ENCODE measurements at places on chromosomes 5 and 9. TPM values are rescaled to one million over a fixed set of nuclear protein-coding genes. Genes with fewer than 3 reads are reported as not detected.
A peak's percentile ranks its signal among the peaks of the same experiment; 100 is the strongest.

GRCh38 chr5:393846-394275, 49.1 kb upstream of the EXOC3 start:
- no peak for DNase-seq

DNA sequence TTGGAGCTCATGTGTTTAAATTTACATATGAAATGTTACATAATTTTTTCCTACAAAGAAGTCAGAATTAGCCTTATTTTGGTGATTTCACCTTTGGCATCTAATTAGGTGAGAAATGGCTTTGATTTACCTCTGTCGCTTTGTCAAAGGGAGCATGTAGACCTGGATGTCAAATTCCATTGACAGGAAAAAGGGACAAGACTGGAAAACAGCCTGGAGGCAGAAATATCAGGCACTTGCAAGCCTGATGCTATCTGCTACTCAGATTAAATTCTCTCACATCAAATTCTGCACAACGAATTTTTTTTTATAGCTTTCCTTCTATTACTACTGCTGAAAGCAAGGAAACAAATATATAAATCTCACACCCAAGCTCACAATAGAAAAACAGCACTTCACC, 54.1 kb upstream of the CTNND2 start:
- DNase-seq: no peak

DNA sequence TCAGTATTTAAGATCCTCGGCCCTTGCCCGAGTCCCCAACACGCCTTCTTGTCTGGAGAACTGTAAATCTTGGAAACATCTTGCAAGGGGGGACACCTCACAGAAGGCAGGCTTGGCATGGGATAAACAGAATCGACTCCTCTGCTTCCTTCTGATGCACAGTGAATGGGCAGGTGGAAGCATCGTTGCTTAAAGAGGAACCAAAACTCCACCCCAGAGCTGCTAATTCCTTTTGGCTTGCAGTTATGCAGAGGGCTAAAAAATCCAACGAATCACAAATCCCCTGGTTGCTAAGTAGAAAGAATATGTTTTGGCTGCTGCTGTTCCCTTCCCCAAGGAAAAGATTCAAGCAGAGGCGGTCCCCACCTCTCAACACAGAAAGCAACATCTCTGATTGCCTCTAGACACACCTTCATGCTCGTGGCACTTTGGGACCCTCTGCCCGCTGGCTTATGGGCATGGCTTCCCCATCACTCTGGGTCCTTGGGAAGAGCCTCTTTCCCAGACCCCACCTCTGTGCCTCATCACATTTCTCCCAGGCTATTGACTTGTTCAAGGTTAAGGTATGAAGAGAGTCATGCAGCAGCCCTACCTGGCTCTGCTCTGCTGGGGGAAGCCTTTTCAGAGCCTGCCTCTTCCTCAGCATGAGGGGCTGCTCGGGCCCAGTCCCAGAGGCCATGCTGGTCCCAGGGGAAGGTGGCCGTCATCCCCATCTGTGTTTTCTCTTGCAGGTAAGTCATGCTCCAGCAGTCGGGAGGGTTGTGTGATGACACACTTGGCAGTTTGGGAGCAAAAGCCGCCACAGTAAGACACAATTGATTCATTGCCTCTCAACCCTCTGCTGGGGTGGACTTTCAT, 137.1 kb downstream of the KCNIP1 start:
- no peak for DNase-seq

SUSD3 gene
- total RNA-seq: 3.1 TPM

- no peak for DNase-seq
These were observed 730.1 kb downstream of the NR2F1-AS1 start for GRCh38 chr5:92850886-92851285.

- no peak for DNase-seq
These were observed 28.0 kb upstream of the CCNG1 start for GRCh38 chr5:163409384-163409783.

DNA sequence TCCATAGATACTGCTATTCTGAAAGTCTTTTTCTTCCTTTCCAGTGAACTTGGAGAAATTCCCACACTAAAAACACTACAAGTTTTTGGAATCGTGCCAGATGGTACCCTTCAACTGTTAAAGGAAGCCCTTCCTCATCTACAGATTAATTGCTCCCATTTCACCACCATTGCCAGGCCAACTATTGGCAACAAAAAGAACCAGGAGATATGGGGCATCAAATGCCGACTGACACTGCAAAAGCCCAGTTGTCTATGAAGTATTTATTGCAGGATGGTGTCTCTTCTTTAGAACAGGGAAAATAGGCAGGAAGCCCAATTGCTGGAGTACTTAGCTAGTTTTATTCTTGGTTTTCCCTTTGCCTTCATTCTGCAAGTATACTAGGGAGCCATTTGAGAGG, 29.9 kb downstream of the SKP2 start:
- DNase-seq: no peak

DNA sequence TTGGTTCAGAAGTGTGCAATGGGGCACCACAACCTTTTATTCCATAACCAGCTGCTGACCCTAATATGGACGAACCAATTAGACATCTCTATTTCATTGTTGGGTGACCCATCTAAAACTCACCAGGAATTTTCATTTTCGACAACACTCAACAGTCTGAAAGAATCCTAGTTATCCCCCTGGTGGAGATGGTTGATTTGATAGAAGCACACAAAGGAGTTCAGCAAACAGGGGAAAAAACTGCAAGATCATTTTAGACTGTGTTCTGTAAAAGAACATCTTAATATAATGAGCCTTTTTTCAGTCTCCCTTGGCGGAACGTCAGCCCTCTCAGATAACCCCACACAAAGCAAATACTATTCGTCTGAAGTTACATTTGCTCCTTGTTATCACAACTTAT, 367.4 kb downstream of the KIAA0825 start:
- DNase-seq: no peak

DNA sequence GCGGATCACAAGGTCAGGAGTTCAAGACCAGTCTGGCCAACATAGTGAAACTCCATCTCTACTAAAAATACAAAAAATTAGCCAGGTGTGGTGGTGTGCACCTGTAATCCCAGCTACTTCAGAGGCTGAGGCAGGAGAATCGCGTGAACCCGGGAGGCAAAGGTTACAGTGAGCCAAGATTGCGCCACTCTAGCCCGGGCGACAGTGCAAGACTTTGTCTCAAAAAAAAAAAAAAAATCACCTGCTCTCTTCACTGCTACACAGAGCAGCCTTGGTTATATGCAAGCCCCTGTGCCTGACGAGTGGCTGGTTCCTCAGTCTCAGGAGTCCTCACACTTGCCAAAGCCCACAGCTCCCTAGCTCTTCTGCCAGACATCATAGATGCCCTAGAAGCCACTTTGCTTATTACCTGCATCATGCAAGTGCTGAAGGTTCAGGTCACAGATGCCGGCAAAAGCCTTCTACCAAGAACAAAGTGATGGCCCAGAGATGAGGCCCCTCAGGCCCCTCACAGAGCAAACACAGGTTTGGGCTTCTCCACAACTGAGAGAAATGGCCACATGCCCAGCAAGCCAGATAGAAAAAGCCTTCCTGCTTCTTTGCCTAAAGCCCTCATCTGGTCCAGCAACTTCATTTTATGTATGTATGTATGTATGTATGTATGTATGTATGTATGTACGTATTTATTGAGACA, 176.4 kb downstream of the AUH start:
- DNase-seq: no peak

UBE2B gene
- 69.1 TPM for total RNA-seq

NEK6 gene
- total RNA-seq: 42.9 TPM

PHF24 gene
- 0.62 TPM for total RNA-seq

GRCh38 chr9:120432600-120432999, 147.4 kb downstream of the CDK5RAP2 start:
- no peak for DNase-seq

GRCh38 chr5:147805030-147805454, 22.5 kb upstream of the JAKMIP2 start:
- no peak for DNase-seq

GRCh38 chr5:137580030-137580429, 80.9 kb upstream of the SPOCK1 start:
- no peak for DNase-seq

HRCT1 gene
- 1.0 TPM for total RNA-seq

DNA sequence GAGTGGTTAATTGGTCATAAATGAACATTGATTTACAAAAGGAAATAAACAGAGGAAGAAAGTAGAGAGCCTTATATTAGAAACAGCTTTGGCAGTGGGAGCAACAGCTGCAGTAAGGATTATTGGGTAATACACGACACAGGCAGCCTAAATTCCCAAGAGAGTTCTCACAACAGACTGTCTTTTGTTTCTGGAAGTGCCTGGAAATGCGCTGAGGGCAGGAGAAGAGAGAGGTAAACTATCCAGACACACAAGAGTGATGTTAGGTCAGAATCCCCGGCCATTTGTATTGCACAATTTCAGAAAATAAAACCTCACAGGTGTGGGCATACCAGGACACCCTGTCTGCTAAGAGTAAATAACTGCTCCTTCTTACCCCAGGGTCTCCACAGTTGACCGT, 450.4 kb upstream of the CTNND2 start:
- DNase-seq: no peak

IFNA21 gene
- not detected for total RNA-seq

DNA sequence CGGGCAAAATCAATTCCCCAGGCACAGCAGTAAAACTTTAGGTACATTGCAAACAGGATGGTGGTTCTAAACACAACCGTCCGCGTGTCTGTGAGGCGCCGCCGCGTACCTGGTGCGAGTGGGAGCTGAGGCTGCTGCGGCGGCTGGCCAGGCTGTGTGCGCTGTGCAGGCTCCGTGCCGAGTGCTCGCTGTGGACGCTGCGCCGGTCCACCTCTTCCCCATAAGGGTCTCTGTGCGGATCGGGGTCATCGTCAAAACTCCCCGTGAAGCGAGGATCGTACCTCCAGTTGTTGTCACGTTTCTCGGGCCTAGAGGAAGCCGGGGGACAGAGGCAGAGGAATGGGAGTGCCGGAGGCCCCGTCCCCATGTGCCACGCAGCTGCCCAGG, 16.7 kb downstream of the SEC16A start:
- no peak for DNase-seq

DNA sequence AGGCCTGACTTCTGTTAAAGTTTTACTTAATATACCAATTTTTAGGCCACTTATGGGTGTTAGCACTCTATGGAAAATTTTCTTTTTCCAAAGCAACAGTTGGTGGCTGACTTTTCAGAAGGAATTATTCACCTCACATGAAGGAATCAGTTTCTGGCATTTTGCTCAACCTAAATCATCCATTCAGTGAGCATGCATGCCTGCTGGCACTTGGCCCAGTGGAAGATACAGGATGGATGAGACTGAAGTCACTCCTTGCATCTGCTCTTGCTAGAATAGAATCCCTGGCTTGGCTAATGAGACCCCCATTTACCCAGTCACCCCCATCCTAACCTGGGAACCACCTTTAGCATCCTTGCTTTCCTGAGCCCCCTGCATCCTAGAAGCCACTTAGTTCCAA, 131.7 kb downstream of the WDR41 start:
- no peak for DNase-seq

DNA sequence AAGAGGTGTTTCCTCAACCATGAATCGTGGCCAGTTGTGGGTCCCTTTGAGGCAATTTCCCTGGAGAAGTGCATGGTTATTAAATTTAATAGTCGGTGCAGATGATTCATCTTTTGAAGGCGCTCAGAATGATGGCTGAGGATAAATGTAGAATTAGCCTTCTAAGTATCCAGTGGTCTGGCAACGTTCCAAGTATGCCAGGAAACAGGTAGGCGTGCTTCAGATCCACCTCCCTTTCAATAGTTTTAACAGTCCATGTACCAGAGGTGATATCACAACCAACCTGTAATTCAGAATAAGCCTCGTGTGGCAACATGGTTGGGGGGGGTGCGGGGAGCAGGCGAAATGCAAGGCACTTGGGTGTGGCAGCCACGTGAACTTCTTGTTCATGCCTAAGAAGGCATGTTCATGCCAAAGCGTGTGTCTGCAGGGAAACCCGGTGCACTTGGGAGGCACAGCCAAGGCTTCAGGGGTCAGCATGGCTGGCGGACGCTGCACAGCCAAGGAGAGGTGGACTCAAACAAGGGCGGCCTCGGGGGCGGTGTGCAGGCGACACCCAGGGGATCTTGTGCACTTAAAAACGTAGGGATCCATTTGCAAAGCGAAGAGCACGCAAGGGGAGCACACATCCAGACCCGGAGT, 5.2 kb upstream of the NKD2 start:
- DNase-seq: peak; percentile 16

GRCh38 chr9:80644044-80644443, 1045.3 kb downstream of the TLE1 start:
- no peak for DNase-seq

DNA sequence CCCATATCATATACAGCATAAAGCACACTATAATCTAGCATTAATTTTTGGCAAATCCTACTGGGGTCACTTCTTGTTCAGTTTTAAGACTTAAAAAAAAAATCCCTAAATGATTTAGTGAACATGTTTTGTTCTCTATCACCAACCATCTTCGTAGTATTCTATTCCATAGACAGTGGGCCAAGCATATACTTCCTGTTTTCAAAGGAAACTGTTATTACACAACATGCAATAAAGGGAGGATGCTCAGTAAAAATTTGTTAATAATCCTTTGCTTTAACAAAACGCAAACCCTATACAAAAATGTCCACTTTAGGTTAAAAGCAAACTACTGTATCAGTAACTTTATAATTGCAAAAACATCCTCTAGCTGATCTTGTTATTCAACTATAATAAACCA, 13.0 kb downstream of the CCNH start:
- no peak for DNase-seq

- no peak for DNase-seq
These were observed 11.7 kb upstream of the NSMF start for GRCh38 chr9:137470785-137471184.

GRCh38 chr5:117107859-117108258, 533.2 kb upstream of the SEMA6A start:
- DNase-seq: no peak

DNA sequence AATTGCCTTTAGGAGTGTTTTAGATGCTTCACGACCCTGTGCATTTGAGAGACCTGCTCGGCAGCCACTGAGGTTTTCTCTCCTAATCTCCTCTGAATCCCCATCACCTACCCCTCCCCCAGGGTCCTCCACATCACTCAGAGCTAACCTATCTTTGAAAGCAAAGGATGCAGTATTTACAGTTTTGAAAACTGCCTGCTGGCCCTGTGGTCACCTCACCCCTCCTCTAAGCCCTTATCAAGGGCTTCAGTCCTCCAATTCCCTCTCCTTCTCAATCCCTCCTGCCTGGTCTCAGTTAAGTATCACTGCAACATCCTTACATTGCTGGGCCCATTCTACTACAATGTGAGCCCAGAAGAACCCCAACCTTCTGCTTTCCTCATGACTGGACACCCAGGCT, 4.6 kb downstream of the RPP25L start:
- no peak for DNase-seq

DNA sequence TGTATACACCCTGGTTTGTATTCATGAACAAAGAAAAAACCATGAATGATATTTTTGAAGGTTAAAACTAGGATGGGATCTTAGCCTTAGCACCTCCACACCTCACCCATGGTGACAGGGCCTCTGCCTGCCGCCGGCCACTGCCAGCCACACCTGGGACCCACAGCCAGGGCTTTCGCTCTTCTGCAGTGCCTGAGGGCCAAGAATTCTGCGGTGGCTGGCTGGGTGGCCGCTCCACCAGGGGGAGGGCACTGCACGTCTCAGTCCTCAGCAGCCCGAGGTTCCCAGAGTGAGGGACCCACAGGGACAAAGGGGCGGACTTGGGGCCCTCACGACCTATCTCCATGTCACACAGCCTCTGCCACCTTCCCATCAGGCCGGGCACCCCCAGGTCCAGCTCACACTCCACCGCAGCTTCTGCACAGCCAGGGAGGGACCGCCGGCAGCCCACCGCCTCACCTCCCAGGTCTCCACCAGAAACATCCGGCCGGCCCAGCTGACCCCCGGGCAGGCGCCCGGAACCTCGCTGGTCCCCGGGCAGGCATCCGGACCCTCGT, 6.9 kb downstream of the EXD3 start:
- DNase-seq: no peak

- DNase-seq: no peak
These were observed 88.9 kb upstream of the TRPM3 start for GRCh38 chr9:71210326-71210725.
